ENCODE measurements at places on chromosomes 1 and 21.

GRCh38 chr1:112692681-112693080 lies 14.2 kb downstream of the RHOC start:
- DNase-seq = no peak

DNA sequence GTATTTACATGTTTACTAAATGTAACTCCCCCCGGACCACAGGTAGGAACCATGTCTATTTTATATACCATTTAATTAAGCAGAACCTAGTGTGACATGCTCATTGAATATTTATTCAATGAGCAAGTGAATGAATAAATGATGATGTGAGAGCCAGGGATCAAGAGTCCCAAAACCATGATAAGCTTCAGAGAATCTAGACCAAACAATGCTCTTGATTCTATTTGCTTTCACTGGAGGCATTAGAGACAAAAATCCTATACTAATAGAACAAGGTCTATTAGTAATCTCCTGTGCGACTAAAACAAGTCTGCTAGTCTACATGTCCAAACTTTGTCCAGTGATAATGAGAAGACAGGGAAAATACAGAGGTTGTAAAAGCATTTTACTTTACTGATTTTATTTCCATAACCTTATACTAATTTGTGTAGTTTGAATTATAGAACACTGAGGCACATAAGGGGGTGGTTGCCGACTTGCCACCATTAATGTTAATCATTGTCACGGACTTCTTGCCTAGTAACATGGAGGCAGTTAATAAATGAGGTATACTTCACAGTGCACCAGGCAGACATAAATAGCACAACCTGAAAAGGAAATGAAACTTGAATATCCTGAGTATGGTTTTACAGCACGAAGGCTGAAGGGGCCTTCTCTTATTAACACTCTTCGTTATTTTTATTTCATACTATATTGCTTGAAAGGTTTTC lies 69.8 kb downstream of the TBX15 start:
- DNase-seq = no peak

- no peak for DNase-seq
Measured at GRCh38 chr1:35554266-35555211, 2.7 kb downstream of the KIAA0319L start.

DNA sequence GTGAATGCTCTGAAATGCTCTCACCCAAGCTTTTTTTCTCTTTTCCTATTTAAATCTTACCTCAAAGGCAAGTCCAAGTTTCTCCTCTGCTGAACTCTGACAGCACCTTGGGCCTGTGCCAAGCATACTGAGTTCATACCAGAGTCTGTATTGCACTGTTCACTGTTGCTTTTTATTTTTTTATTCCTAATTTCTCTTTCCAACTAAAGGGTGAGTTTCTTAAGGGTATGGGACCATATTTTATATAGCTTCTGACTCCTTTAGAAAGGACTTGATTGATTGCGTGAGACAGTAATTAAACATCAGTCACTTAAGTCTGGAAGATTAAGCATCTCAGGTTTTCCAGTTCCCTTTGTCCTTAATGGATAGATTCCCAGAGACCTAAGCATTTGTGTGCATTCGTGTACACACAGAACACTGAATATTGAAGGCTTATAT lies 69.9 kb downstream of the CACHD1 start:
- DNase-seq = no peak

- DNase-seq = no peak
Measured at GRCh38 chr1:169511316-169512005, 25.7 kb upstream of the SLC19A2 start.

DNA sequence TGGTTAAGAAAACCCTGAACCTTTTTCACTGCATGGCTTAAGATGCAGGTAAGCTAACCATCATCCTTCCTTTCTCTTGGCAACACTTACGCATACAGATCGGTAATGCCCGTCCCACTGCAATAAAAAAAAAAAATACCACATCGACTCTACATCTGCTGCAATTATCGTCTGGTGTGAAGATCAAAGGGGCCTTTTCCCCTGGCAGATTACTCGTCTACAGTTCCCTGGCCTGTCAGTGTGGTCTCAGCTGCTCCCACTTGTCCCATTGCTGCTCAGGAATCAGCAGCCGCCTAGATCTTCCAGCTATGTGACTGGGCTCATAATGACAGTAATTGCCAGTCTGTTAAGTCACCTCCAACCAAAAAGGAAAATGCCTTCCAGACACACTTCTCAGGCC lies 133.1 kb downstream of the SETD4 start:
- no peak for DNase-seq

DNA sequence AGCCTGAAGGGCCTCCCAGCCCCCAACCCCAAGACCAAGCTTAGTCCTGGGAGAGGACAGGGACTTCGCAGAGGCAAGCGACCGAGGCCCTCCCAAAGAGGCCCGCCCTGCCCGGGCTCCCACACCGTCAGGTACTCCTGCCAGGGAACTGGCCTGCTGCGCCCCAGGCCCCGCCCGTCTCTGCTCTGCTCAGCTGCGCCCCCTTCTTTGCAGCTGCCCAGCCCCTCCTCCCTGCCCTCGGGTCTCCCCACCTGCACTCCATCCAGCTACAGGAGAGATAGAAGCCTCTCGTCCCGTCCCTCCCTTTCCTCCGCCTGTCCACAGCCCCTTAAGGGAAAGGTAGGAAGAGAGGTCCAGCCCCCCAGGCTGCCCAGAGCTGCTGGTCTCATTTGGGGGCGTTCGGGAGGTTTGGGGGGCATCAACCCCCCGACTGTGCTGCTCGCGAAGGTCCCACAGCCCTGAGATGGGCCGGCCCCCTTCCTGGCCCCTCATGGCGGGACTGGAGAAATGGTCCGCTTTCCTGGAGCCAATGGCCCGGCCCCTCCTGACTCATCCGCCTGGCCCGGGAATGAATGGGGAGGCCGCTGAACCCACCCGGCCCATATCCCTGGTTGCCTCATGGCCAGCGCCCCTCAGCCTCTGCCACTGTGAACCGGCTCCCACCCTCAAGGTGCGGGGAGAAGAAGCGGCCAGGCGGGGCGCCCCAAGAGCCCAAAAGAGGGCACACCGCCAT lies 21.9 kb upstream of the ARF1 start:
- DNase-seq = no peak

DNA sequence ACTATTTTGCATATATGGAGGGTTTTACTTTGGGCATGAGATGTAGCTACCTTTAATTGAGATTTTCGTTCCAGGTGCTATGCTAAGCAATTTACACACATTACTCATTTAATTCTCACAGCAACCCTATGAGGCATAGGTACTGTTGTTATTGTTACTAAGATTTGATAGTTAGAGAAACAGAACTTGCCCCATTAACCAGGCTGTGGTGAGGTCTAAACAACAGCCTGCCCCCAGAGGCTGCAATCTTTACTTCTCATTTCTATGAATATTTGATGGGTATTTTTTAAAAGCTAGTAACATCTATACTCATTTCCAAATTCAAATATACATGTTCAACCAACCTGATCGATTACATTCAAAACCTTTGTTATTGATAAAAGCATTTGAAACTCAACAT lies 155.6 kb downstream of the GALNT2 start:
- no peak for DNase-seq

GRCh38 chr1:233639611-233640010 lies 25.7 kb downstream of the KCNK1 start:
- no peak for DNase-seq
